ENCODE measurements at places on chromosomes 12 and 14.

GRCh38 chr14:73613419-73613963, 1.2 kb downstream of the ACOT6 start:
- DNase-seq, result no peak

GRCh38 chr12:73383584-73384222, 1111.5 kb downstream of the TRHDE start:
- no peak for DNase-seq

- DNase-seq, result no peak
Measured at GRCh38 chr12:31518680-31519227, 72.2 kb downstream of the DENND5B start.

DNA sequence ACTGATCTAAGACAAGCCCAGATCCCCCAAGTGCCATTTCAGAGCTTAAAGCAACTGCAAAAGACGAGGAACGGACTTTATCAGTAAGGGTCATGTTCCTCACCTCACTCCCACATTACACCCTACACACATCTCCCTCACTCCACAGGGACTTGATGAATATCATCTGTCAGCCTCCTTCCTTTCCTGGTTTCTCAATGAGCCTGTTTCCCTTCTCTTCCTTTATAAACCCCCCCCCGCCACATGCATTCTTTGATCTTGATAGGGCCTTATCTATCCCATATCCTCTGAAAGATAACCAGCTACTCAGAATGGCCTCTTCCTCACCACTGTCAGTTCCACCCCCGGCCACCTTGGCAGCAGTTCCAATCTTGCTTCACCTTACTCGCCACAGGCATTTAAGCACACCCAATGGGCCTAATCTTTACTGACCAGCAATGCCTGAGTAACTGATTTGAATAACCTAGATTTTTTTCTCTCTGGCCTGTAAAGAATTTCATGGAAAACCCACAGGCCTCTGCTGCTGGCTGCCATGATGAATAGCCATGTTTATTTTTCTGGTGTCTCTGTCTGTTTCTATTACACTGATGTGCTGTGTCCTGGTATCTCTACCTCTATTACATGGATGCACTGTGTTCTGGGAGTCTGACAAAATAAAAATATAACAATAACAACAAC, 138.7 kb downstream of the PHLDA1 start:
- no peak for DNase-seq

- DNase-seq, result no peak
Measured at GRCh38 chr12:24491968-24492367, 456.9 kb downstream of the BCAT1 start.

GRCh38 chr14:21852775-21853174, 179.2 kb upstream of the OR4E1 start:
- no peak for DNase-seq

GRCh38 chr14:69695322-69696203, 71.4 kb upstream of the SRSF5 start:
- no peak for DNase-seq

GRCh38 chr14:94548999-94549985, 11.9 kb upstream of the SERPINA4 start:
- DNase-seq, result no peak

GRCh38 chr14:99718811-99719192, 34.7 kb downstream of the CYP46A1 start:
- DNase-seq, result no peak

- no peak for DNase-seq
Measured at GRCh38 chr14:95515080-95515489, 1.4 kb downstream of the SYNE3 start.

DNA sequence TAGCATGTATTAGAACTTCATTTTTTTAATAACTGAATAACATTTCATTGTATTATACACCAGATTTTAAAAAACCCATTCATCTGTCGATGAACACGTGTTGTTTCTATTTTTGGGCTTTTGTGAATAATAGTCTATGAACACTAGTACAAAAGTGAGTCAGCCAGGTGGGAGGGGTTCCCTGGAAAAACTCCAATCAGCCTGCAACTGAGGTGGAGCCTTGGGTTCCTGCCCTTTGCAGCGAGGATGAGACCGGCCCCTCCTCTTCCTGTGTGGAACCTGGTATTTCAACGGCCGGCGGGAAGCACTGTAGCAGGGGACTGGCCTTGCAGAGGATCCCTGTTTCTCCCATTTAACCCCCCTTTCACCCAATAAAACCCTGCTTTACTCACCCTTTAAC, 56.1 kb downstream of the LMNTD1 start:
- no peak for DNase-seq

DNA sequence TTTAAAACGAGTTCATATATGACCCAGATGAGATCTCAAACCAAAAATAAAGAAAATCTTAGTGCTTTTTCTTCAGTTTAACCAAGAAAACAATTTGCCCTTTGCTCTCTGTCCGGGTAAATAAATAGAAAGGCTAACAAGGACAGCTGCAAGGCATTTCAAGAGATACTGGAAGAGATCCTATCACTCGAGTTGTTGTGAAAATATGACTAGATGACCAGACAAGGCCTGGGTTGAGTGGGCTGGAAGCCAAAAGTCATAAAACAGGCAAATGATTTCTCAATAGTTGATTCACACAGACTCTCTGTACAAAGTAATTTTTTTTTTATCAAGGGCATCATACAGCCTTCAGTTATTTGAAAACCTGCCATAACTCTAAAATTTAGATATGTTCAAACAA, 55.9 kb upstream of the AVPR1A start:
- no peak for DNase-seq

GRCh38 chr14:33726685-33727084, 224.2 kb downstream of the EGLN3 start:
- no peak for DNase-seq

DNA sequence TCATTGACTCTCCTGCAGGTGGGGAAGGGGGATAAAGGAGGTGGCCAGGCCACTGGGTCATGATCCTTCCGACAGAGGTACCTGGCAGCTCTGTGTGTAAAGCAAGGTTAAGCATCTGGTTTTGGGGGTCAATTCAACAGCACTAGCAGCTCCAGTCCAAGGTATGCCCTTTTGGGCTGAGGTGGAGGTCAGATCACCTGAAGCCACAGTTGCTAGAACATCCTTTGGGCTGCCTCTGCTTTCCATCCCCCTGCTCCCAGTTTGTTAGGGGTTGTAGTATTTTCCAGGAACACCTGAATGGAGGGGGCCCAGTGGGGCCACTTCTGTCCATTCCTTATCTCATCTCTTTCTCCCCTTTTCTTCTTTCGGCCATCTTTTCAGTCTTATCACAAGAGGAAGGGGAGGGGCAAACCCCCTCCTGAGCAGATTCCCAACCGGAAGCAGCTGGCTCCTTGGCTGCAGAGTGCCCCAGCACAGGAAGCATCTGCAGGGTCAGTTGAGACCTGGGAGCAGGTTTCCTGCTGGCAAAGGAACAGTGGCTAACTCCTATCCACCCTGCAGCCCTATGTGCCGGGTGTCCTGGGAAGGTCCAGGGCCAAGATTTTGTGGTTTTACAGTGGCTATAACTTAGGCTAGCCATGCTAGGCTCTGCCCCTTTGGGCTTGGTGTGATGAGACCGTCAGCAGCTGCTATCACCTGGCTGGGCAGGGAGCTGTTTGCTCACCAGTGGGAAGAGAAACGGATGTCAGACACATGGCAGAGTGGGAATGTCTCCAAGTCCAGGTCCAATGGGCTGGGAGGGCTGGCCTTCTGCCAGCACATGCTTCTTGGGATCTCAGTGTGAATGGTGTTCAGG, 40.2 kb downstream of the SH2B3 start:
- no peak for DNase-seq
